CMK (cell line): ENCODE measurements at places on chromosomes 5 and 9.

GRCh38 chr9:84137968-84138367 is 157.4 kb downstream of the RMI1 start:
- DNase-seq: no peak

DNA sequence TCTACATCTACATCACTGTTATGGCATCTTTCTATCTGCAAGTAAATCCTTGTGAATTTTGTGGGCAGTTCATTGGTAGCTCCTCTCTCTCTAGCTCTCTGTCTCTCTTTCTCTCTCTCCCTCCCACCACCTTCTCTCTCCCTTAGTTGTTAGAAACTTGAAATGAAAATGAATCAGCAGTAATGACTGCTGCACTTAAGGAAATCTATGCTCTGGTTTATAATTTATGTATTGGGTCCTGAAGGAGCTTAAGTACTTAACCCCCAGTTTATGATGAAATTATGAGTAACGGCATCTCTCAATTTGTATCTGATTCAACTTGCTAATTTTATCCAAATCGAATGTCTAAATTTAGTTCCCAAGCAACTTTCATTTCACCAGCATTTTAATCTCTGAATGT is 52.0 kb upstream of the PTGER4 start:
- DNase-seq: no peak

DNA sequence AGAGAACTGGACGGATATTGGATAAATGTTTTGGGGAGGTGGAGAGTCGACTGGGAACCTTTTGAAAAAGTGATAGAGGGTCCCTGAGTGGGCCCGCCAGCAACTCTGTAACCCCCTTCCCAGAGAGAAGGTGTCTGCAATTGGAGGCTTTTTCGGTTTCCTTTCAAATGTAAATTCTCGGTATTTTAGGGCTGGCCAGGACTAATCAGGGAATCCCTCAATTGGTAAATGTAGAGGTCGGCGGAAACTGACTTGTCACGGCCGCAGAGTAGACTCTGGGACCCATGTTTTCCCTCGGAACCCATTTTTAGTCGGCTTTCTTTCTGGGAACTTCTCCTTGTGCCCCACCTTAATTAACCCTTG is 524 bp downstream of the CCNB1 start:
- no peak for DNase-seq

DNA sequence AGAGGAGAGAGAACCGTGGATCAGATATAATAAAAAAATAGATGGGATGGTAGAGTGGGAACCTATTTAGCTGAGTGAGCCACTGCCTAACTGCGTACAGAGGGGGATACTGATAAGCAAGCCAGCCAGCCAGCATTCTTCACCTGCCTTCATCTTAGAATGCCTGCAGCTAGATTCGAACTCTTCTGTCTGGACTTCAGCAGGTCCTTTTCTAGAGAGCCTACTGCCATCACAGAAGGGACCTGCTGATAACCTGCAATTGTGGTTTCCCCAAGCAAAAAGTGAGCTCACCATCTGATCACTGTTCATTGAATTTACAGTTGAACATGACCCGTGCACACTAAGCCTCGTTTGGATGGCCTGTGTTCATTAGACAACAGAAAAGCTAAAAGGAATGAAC is 109.4 kb downstream of the CDC42SE2 start:
- DNase-seq: peak; percentile 75

- no peak for DNase-seq
Measured at GRCh38 chr5:33809936-33810335, 81.9 kb downstream of the ADAMTS12 start.

- no peak for DNase-seq
Measured at GRCh38 chr9:134776080-134776796, 104.4 kb upstream of the FCN2 start.

GRCh38 chr9:124812441-124812876 is 35.5 kb downstream of the OLFML2A start:
- DNase-seq: no peak

DNA sequence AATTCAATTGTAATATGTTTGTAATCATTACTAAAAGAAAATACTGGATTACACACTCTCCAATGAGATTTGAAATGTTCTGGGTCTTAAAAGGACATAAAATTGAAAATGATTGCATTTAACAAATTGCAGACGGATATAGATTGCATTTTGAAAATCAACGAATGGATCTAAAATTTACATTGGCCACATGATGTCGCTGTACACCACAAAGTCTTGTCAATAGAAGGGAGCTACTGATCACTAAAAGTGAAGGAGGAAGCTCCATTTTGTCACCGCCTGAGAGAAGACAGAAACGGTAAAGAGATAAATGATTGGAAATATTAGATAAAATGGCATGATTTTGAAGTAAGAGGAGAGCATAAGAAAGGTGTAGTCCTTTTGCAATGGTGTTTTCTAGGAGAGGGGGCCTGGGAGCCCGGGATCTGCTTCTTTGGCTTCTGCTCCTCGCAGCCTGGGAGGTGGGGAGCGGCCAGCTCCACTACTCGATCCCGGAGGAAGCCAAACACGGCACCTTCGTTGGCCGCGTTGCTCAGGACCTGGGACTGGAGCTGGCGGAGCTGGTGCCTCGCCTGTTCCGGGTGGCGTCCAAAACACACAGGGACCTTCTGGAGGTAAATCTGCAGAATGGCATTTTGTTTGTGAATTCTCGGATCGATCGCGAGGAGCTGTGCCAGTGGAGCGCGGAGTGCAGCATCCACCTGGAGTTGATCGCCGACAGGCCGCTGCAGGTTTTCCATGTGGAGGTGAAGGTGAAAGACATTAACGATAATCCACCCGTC is at the start of gene PCDHA1:
Gene PCDHA1 (plus strand): TSS at position 236 of the 782 bp plus-strand sequence.
- no peak for DNase-seq

DNA sequence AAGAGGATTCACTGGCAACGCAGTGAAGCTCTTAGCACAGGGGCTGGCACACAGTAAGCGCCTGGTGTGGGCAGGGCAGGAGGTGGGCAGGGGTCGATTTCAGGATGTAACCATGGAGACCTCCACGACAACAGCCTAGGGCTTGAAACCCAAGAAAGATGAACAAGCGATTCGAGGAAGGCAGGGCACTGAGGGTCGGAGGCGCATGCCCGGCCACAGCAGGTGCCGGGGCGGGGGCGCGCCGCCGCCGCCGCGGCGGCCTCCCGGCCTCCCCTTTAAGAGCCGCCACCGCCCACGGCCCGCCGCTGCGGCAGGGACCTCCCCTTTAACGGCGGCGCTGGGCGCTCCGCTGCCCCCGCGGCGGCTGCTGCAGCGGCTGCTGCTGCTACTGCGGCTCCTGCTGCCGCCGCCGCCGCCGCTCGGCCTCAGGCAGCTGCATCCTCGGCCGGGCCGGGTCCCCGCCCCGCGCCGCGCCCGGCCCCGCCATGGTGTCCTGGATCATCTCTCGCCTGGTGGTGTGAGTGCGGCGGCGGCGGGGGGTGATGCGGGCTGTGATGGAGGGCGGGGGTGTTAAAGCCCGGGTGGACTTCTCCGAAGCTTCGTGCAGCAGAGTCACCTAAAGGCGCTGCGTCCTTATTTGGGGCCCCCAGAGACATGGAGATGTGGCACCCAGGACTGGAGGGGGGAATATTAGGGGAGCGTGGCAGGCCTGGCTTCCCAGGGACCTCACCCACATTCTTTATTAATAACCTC is at the start of gene REEP2:
Gene REEP2 (plus strand): TSS at position 334 of the 753 bp plus-strand sequence. CDS start 152 bp downstream, at position 486.
- DNase-seq: no peak

GRCh38 chr9:115194216-115194615 is 76.3 kb upstream of the TNC start:
- no peak for DNase-seq

- no peak for DNase-seq
Measured at GRCh38 chr5:82158755-82159413, 119.3 kb downstream of the RPS23 start.

DNA sequence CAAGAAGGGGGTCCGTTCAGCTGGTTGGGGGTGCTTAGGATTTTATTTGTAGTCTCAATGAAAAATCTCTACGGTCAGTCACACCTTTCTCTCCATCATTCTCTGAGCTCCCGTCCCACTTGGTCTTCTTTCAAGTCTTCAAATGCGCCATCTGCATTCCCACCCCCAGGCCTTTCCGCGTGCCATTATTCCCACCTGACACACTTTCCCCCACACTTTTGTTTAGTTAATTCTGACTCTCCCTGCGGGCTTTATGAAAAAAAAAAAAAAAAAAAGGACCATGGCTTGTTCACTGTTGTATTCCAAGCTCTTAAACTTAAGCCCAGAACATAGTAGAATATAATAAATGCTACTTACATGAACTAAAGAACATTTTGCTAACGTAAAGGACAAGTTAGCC is 11.7 kb upstream of the OR5C1 start:
- DNase-seq: no peak

DNA sequence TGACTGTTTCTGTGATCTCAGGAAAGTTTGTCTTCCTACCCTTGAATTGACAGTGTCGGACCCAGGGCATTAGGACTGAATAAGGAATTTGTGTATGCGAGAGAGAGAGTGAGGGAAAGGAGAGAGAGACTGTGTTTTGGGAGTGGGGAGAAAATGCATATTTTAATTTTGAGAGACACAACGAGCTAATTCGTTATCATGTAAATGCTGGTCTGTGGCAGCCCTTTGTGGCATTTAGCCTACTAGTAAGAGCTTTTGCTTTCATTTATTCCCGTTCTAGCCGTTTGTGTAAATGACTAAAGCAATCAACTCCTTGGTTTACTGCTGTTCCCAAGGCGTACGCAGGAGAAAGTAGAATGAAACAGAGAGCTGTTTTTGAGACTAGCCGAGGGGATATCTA is 79.8 kb upstream of the MAMDC2 start:
- DNase-seq: no peak

DNA sequence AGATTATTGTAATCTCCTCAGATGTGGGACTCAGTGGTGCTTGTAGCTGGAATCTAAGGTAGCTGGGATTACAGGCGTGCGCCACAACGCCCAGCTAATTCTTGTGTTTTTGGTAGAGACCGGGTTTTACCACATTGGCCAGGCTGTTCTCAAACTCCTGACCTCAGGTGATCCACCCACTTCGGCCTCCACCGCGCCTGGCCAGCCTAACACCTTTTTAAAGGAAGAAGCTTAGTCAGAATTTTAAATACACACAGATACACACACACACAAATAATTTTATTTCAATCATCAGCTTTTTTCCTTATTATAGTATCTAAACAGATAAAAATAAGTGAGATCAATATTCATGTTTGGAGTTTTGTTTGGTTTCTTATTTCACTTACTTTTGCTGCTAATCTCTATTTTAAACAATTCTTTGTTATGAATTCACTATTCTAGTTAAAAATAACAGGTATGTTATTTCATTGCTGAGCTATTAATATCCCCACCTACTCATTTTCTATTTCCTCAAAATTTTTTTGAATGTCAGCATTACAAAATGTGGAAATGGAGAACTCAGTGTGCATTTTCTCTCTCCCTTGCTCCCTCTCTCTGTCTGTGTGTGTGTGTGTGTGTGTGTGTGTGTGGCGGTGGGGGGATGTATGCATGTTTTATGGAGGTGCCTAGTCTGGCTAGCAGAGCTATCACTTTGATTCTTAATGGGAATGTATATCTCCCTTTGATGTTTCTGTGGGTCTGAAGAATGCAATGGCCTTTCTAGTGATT is 960.6 kb upstream of the DMAC1 start:
- no peak for DNase-seq

DNA sequence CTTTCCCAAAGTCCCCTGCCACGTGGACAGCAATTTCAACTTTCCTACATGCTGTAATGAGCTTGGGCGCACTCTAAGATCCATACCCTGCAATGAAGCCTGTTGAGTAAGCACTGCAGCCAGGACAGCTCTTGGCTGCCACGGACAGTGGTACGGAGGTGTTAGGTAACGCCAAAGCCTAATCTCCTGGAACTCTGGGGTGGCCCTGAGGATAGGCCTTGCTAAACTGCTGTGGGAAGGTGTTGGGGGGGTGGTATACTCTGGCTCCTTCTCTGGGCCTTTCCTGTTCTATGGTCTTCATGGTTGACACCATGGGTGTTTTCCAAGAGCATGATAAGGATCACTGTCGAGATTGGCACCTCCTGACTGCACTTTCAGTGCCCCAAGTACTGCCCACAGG is 66.4 kb upstream of the PITX1 start:
- no peak for DNase-seq

DNA sequence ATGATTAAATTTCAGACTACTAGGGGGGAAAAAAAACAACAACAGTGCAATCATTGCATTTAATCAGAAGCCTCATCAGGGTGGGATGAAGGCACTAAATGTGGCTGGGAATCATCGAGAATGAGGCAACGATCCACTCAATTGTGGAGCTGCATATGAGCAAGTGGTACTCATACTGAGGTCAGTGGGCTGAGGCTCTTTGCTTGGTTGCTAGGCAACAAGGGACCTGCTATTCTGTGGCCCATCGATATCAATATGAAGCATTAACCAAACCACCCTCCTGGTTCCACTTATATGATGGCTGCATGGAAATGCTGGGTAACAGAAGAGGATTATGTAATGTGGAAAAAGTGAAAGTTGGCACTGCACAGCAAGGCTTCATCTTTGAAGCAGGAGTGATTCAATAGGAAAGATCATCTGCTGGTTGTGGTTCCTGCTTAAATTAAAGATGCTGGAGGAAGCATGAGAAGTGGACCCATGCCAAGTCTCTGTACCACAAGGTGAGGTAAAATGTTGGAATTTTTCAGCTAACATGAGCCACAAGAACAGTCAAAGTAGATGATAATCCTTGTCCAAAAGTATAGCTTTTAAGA is 159.8 kb upstream of the HMHB1 start:
- no peak for DNase-seq

DNA sequence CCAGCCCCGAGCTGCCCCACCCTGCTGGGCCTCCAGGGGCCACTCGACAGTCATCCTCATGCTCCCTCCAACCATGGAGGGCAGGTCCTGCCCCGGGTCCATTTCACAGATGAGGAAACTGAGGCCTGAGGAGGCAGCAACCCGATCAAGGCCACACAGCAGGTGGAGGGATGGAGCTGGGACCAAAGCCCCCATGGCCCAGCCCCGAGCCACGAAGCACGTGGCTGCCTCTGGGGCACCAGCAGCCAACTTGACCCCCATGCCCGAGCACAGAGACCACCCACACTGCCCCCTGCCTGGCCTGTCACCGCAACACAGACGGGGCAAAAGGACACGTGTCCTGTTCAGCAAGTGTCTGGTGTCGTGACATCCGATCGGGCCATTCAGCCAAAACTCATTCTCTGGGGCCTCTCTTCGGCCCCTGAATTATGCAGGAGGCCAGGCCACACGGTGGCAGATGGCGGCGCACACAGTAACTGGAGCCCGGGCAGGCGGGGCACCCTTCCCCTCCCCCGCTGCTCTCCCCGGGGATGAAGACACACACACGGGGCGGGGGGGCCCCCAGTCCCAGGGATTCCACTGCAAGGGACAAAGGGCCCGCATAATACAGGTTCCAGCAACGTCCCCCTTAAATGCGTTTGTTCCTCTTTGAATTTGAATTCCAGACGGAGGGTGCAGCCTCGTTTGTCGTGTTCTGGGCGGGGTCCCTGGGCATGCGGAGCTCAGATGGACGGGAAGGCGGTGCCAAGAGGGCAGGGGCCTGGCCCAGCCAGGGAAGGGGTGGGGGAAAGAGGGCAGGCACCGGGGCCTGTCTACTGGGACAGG is 29.4 kb upstream of the TMEM250 start:
- no peak for DNase-seq

DNA sequence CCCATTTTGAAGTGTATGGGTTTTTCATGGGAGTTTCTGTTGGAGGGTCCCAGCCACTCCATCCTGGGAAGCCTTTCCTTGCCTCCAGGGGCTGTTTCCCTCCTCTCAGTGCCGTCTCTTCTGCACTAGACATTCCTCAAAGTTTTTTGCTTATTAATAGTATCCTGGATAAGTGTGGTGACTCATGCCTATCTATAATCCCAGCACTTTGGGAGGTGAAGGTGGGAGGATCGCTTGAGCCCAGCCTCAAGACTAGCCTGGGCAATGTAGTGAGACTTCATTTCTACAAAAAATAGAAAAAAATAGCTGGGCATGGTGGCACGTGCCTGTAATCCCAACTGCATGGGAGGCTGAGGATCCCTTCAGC is 43.1 kb downstream of the RALGPS1 start:
- no peak for DNase-seq
